Activated CD4-positive, alpha-beta T cell treated with anti-CD3 and anti-CD28 coated beads, Interleukin-2, amount 50 U/mL, for 4 hours (primary cell): ENCODE measurements at places on chromosomes 6 and 20.

- no peak for DNase-seq
Measured at GRCh38 chr6:2497922-2498623, 252.6 kb downstream of the MYLK4 start.

- no peak for DNase-seq
Measured at GRCh38 chr6:16872543-16873235, 111.4 kb upstream of the ATXN1 start.

DNA sequence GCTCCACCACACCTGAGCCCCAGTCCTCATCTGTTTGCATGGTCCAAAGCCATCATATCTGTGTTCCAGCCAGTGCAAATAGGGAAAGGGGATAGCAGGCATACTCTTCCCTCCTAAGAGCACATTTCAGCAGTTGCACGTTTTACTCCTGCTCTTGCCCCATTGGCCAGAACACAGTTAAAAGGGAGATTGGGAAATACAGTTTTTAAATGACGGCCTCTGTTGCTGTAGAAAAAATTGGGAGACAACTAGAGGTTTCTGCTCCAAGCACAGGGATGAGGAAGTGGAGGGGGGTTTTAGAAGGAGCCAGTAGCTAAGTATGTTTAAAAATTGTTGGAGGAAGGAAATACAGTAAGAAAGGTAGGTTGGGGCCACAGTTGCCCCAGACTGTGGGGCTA lies 14.6 kb upstream of the STK35 start:
- DNase-seq = no peak

DNA sequence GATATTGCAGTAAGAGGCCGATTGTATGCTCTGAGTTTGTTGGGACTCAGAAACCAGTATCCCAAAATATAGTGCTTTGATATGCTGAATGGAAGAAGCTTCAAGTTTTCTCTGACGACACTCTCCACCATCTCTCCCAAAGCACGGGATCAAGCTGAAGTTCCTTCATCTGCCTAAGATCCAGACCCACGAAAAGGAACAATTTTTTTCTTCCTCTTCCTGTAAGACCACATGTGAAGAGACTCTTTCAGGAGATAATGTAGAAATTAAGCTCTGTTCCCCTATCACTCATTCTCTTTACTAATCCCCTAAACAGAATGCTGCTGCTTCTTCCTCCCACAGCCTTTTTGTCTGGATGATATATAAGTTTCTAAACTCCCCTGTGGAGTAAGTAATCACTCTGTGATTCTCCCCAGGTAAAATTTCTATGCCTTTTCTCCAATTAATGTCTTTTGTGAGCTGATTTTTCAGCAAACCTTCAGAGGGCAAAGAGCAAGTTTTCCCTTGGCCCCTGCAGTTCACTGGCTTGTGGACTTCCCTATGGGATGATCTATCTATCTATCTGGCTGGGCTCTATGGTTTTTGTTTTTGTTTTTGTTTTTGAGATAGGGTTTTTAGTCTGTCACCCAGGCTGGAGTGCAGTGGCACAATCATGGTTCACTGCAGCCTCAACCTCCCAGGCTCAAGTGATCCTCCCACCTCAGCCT lies 13.5 kb upstream of the PNRC1 start:
- no peak for DNase-seq

GRCh38 chr6:140372064-140372463 lies 997.6 kb upstream of the CITED2 start:
- DNase-seq = no peak

GRCh38 chr6:98724537-98724936 lies 109.8 kb upstream of the POU3F2 start:
- no peak for DNase-seq

DNA sequence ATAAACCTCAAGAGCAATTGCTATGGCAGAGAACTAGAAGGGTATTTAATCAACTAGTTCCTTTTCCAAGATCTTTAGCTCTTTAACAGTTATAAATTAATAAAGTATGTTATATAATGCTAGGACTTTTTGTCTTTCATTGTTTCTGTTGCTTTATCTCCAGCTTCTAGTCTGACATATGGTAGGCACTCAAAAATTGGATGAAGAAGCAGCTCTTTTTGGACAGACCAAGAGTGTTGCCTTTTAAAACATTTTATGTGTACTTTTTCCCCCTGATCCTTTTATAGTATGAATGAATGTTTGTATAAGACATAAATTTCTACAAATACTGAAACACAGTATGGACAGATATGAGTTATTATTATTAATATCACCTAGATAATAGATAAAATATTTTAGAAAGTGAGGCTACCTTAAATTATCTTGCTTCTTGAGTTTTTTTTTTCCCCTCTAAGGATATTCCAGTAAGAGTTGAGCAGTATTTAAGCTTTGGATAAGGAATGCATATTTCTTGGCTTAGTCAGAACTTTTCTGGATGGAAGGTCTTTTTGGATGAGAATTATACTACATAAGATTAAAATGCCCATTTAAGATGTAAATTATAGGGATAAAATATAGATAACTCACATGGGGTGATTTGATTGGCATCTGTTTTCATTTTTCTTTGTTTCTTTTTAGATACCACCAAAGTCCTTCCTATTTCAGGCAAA lies 16.6 kb downstream of the LAMA2 start:
- no peak for DNase-seq

DNA sequence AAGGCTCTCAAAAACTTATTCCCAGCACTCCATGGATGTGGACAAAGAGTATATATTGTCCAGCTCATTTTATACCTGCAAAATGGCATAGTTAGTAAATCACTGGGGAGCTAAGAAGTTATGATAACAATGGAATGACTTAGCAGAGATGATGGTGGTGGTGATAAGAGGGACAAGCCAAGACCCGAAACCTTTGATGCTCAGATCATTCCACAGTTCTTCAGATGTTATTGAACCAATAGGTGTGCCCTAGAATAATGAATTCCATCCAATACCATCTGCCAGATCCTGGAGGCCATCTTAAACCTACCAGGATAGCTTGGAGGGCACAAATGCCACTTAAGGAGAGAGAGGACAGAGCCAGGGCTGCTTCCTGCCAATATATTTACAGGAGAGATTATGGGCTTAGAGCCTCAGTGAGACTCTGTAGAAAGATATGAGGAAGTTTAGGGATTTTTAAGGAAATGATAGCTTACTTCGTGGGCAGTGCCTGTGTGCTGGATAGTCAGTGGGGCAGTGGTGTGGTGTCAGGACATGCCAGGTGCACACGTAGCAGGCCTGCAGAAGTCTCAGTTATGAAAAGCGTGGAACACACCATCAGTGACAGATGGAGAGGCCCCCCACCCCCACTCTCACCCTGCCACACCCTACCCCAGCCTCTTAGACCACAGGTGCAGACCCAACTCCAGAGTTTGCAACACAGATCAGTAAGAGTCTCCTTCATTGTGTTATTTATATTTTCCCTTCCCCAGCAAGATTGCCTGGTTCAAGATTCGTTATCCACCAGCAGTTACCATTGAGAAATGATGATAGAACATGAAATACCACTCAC lies 209.7 kb upstream of the SUPT3H start:
- DNase-seq = no peak

DNA sequence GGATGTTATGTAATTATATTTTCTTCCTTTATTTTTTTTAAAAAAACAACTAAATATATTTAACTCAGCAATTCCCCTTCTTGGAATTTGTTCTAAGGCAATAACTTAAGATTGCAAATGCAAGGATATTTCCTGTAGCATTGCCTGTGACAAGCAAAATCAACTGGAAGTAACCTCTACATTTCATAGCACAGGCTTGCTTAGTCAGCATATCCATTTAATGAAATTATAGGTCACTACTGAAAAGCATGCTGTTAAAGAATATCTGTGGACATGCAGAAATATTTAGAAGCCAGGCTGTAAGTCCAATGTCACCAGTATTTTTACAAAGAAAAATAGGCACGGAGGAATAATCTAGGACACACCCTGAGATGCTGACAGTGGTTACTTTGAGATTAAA lies 8.7 kb upstream of the MEP1A start:
- no peak for DNase-seq

GRCh38 chr6:161318456-161318855 lies 44.6 kb upstream of the AGPAT4 start:
- DNase-seq = no peak

DNA sequence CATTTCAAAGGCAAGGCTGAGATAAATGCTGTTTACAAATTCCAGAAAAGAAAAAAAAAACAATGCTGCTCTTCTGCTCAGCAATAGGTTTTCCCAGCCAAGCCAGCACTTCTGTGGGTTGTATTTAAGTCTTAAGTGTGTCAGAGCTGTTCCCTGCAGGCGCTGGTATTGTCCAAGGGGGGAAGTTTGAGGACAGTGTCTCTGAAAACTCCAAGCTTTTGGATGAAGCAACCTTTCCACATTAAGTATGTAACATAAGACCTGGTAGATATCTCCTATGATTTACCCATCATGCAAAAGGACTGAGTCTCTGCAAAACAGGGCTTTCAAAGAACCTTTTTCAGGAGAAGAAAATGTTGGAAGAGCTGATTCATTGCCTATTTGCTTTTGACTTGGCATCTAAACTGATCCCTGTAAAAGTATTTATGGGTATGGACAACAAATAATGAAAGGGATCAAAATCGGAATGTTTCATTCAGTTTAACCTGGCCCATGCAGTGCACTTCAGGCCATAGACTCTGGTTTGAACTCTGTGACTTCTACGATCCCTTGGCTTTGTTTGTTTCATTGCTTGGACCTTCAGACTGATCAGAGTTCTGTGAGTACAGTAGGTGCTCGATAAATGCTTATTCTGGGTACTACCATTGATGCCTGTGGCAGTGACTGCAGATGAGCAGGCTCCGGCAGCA lies 16.1 kb upstream of the PLG start:
- no peak for DNase-seq

DNA sequence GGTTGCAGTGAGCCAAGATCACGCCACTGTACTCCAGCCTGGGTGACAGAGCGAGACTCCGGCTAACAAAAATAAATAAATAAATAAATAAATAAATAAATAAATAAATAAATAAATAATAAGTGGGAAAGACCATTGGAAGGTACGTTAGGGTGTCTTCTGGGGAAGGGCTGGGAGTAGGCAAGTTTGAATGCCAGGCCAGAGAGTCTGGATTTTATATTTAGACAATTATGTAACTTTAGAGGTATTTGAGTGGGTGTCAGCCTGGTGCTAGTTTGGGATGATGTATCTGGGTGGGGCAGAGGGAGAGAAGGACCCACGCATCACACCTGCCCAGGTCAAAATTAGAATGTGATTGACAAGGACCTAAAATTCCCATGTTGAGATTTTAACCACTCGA lies 108.5 kb upstream of the PRND start:
- no peak for DNase-seq

DNA sequence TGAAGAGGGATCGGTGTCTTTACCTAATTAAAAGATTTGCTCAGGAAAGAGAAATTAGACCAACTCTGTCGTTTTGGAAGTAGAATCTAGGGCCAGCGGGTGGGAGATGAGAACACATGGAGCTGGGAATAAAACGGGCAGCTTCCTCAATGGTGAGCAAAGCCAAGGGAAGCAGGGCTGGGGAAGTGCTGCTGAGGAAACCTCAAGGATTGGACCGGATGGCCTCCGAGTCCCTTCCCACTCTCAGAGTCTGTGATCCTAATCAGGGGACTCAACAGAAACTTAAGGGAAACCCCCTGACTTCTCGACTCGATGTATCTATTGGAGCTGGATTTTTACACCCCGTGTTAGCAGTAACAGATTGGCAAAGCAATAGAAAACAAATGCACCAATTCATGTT lies 10.8 kb downstream of the GCNT2 start:
- no peak for DNase-seq

DNA sequence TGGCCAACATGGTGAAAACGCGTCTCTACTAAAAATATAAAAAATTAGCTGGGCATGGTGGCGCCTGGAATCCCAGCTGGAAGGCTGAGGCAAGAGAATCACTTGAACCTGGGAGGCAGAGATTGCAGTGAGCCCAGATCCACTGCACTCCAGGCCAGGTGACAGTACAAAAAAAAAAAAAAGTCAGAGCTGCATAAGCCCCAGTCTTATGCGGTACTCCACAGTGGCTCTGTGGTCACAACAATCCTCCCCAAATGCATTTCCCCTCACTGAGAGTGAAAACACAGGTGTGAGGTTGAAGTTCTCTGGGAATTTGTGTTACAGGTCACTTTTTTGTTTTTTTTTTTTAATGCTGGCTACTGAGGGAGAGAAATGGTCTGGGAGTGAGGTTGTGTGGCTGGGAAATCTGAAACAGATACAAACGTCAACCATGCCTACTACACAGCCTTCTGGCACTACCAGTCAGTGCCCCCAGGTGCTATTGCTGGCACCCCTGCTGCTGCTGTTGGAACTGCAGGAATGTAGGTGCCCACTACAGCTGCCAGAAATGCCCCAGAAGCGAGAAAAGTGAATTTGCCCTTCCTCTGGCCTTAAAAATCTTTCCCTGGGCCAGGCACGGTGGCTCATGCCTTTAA lies 5.7 kb downstream of the MRPS26 start:
- DNase-seq = no peak

DNA sequence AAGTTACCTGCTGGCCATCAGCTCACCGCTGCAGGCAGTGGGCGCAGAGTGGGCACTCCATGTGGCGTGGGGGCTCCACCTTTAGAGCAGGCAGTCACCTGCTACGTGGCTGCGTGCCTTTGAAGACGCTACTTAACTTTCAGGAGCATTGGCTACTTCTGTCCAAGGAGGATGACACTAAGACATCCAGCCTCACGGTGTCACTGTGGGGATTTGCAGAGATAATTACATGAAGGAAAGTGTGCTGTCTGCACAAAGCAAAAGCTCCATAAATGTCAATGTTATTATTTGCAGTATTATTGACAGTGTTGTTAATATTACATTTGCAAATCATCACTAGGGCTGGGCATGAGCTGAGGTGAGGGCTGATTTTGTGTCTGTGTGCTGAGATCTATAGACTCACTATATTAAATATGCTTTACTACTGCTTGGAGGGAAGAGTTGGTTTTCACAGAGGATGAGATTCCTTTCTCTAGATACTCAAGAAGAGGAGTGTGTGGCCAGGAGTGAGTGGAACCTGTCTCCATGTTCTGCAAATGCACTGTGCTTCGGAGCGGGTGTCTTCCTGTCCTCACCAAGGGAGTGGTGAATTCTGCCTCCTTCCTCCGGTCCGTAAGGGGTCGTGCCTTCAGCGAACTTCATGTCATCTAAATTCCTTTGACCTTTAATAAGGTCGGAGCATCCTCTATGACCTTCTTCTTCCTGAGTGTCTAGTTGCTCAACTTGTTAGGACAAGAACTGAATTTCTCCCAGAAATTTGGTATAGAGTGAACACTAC lies 165.8 kb upstream of the SYNDIG1 start:
- DNase-seq = no peak

GRCh38 chr6:64988148-64988547 lies 718.9 kb downstream of the EYS start:
- no peak for DNase-seq

GRCh38 chr6:53918854-53919510 lies 124.2 kb downstream of the LRRC1 start:
- DNase-seq = no peak
